Astrocyte (in vitro differentiated cells and primary cell): ENCODE measurements at places on chromosomes 7 and 10. TPM values are rescaled to one million over a fixed set of nuclear protein-coding genes. Genes with fewer than 3 reads are reported as not detected.

ZNF138 gene
- 3.5 and 5.7 TPM in 2 replicates for total RNA-seq

GRCh38 chr10:18066947-18067346 is 73.3 kb upstream of the CACNB2 start:
- DNase-seq: peak; percentile 60

- DNase-seq: no peak
Observed at GRCh38 chr10:77420947-77421523, 216.6 kb downstream of the KCNMA1 start.

GRCh38 chr7:129784783-129785684 is 167.7 kb downstream of the UBE2H start:
- DNase-seq: no peak
